ENCODE measurements at places on chromosomes 1 and 21.

DNA sequence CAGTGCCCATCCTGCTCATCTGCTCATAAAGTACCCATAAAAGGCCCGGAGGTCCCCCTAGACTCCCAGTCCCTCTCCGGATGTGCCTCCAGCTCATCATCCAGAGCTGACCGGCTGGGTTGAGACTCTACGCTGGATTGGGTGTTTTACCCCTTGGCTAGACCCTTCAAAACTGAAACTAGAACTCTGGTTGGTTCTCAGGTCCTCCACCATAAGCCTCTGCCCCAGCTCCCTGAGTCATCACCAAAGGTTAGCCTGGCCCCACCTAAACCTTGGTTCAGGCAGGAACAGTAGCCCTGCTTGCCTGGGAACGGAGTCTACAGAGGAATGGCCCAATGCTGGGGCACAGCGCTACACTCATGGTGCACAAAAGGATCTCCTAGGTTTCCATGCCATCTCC lies 75.1 kb downstream of the TLR5 start:
- DNase-seq = no peak

DNA sequence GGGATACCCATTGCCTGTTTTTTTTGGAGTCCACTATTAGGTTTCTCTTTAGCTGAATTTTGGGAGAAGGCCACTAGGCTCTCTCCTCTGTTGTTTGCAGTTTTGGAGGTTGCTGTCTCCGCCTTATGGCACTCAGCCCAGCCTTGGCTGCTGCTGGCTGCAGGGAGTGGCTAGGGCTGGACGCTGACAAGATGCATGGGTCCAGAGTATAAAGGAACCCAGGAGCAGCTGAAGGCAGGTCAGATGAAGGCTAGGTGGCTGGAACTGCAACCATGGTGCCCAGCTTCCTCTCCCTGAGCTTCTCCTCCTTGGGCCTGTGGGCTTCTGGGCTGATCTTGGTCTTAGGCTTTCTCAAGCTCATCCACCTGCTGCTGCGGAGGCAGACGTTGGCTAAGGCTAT lies at the start of gene CYP4B1:
CYP4B1 (plus strand) TSS at position 237 of the 400 bp plus-strand sequence; CDS start at position 273, 36 bp downstream.
- DNase-seq = no peak

DNA sequence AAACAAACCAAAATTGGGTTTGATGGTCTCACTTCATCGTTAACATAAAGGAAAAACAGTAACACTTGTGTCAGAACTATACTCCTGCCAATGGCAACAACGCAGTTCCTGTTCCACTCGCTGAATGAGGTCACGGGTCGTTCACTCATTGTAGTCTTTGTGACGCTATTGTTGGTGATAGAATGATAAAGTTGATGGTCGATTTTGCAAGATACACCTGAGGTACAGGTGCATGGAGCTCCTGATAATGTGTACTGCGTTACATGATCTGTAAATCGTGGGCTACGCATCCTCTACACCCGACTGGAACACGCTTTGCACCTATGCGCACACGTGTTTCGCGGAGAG lies 391 bp upstream of the CENPS start:
- DNase-seq = no peak

DNA sequence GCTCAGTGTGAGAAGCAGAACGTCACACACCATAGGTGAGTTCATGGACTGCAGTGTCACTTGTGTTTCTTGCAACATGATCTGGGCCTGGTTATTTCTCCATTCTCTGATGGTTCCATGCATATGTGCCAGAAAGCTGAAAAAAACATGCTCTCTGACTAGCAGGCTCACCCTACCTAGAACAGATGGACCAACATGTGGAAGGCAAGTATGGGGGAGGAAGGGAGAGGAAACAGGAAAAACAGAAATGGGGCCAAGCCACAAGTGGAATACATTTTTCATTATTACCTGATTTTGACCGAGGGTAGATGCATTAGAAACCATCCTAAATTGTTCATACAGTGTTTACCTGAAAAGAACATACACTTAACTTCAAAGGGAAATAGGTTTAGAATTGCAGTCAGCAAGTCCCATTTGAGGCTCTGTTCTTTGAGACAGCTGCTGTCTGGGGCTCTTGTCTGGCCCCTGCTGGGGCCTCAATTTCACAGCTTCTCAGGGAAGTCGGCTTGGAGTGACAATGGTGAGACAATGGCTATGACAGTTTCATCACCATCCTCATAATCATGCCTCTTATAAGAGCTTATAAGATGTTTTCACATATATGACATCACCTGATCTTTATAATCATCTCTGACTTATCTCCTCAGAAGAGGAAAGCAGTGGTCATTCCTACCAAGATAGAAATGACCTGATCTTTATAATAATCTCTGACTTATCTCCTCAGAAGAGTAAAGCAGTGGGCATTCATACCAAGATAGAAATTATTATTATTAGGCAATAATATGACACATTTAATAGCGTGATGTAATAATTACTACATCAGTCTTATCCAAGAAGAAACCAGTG lies 327.3 kb downstream of the SIPA1L2 start:
- DNase-seq = no peak

- no peak for DNase-seq
Measured at GRCh38 chr1:61222240-61222639, 139.9 kb downstream of the NFIA start.

DNA sequence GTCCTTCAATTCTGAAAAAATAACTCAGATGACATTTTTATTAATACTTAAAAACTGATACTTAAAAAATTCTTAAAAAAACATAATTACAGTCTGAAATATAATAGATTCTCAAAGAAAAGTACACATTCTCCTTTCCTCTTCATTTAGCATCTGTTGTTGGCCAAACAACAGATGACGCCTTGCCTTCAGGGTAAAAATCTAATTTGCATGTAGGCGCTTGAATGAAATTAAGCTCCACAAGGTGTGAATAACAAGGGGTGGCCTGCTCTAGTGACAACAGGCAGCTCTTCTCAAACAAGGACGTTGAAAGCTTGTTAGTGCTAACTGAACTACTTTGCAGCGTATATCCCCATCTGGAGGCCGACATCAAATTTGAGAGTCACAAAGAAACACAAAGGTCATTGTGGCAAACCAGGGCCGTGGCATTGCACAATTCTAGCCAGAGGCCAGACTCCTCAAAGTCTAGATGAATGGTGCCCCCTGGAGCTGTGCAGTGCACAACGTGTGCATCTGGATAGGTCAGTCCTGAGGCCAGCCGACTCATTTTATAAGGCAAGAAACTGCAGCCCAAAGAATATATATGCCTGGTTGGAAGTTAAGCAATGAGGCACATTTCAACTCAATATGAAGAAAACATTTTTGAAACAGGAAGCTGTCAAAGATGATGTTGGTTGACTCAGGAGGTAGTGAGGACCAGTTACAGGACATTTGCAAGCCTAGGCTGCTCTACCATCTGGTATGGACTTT lies 459.2 kb upstream of the RUNX1 start:
- DNase-seq = no peak

GRCh38 chr1:111719135-111719534 lies 20.1 kb downstream of the INKA2 start:
- DNase-seq = no peak

DNA sequence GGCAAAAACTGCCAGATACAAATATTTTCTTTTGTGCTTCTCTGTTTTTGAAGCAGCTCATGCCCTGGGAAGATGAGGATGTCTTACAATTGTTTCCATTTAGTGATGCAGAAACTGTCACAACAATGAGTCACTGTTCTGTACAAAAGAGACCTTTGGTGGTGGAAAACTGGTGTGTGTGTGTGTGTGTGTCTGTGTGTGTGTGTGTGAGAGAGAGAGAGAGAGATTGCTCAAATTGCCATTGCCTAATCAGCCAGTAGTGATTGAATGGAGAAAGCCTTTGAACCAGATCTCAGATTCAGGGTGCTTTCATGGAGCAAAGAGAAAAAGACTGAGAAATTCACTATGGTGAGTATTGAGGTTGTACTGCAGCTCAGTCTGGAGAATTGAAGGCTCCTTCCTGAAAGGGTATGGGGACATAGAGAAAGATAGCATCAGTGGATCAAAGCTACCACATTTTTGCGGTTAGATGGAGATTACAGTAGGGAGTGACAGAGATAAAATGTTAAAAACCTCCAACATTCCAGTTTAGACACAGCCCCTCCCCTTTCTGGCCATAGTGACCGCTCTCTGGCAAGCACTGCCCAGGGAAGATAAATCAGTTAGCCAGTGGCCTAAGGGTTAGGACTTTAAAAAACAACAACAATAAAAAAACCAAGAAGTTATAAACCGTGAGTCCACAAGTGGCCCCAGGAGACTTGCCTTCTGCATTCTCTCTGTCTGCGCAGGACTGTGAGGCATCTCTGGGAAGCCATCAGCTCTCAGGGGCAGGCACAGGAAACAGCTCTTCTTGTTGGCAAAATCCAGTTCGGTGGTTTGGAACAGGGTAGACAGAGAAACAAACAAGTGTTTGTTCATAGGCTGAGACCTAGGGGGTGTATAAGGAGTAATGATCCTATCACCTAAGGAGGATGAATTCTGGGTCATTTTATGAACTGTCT lies 406.5 kb downstream of the DUSP10 start:
- DNase-seq = no peak

- DNase-seq = no peak
Measured at GRCh38 chr1:248821101-248821500, 4.6 kb downstream of the SH3BP5L start.

GRCh38 chr1:196607981-196608380 lies 259 bp downstream of the KCNT2 start:
- DNase-seq = no peak

- DNase-seq = no peak
Measured at GRCh38 chr1:58585581-58586151, 8.6 kb upstream of the TACSTD2 start.

- no peak for DNase-seq
Measured at GRCh38 chr21:41196993-41197392, 29.0 kb downstream of the BACE2 start.

DNA sequence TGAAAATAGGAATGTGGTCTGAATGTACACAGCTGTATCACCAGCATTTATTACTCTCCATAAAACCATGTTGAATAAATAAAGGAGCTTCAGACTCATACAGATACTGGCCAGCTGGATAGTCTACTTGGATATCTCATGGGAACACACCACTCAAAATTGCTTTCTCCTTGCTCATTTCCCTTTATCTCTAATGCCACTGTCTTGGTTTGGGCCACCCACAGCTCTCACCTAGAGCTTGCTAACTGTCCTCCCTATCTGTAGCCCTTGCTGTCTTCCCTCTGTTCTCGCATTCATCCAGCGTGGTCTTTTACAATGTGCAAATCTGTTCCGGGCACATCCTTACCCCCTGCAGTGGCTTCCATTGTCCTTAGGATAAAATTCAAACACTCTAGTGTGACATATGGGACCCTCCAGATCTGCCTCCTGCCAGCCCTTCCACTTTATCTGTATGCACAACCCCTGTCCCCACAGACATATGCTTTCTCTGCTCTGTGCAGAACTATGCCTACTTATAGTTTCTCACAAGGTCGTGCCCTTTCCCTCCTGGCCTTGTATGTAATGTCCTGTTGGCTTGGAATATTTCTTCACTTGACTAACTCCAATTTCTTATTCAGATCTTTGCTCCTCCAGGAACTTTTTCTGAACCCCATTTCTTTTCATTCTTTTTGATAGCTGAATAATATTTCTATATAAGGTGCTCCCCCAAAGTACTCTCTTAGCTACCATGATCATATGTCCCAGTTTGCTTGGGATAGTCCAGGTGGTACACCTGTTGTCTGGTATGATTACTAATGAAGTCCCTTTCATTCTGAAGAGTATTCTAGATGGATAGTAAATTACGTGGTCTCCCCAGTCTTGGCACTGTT lies 2.9 kb downstream of the FLVCR1 start:
- no peak for DNase-seq

Data from stimulated activated CD8-positive, alpha-beta memory T cell treated with anti-CD3 and anti-CD28 coated beads, Interleukin-7, amount 100 ng/mL, for 1 hour (primary cell).